ENCODE measurements at places on chromosomes 16 and 17.
A peak's percentile ranks its signal among the peaks of the same experiment; 100 is the strongest.

GRCh38 chr17:28327709-28328108 lies 7.6 kb downstream of the IFT20 start:
- no peak for DNase-seq

DNA sequence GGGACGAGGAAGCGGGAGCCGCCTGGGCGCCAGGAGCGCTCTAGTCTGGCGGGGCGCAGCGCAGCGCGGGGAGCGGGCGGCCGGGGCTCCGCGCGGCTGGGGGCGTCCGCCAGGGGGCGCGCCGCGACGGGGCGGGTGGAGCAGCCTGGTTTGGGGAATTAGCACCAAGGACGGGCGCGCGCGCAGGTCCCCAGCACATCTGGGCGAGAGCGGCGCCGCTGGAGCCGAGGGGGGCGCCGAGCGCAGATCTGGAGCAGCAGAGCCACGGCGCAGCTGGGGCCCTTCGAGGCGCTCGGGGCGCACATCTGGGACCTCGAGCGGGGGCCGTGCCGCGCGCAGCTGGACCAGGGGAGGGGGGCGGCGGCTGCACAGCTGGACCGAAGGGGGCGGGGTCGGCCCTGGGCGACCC lies at the start of gene NXPH3:
Gene NXPH3, plus strand, starts transcription at position 193 of the 409 bp plus-strand sequence. CDS start 349 bp downstream, outside the sequence.
- DNase-seq = no peak

GRCh38 chr17:62070900-62071299 lies 5.8 kb upstream of the MED13 start:
- no peak for DNase-seq

DNA sequence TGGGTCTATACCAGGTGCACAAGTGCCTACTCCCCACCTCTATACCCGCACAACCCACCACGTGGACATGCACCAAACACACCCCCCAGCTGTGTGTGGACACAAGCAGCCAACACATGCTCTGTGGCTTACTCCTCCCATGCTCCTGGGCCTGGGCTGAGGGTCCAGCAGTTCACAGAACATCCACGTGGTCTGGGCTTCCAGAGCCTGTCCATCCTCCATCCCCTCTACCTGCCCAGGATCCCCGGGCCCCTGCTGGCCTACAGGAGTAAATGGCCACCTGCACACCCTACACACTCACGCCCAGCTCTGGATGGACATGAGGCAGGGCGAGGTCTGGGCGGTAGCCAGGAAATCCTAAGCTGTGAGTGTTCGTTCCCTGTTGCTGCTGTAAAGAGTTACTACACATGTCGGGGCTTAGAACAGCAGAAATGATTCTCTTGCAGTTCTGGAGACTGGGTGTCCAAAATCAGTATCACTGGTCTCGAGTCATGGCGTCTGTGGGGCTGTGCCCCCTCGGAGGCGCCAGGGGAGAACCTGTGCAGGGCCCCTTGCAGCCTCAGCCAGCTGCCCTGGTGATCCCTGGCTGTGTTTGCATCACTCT lies 15.0 kb upstream of the RAI1 start:
- DNase-seq = no peak

- DNase-seq = no peak
Observed at GRCh38 chr16:84362471-84362941, 5.8 kb upstream of the ATP2C2 start.

DNA sequence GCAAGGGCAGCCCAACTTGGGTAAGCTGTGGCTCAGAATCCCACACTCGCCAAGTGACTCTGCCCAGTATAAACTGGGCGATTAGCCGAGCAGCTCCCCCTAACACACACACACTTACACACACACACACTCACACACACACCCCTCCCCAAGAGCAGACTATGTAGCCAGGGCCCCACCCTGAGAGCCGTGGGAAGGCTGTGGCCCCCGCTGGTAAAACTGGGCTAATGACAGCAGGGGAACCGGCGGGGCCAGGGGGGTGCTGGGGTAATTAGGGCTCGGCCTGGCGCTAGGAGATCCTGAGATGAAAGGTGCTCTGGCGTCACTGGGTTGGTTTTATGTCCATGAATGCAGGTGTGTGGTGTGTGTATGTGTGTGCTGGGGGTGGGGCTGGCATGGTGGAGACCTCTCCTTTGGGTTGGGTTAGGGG lies 1.1 kb upstream of the THRA start:
- no peak for DNase-seq

DNA sequence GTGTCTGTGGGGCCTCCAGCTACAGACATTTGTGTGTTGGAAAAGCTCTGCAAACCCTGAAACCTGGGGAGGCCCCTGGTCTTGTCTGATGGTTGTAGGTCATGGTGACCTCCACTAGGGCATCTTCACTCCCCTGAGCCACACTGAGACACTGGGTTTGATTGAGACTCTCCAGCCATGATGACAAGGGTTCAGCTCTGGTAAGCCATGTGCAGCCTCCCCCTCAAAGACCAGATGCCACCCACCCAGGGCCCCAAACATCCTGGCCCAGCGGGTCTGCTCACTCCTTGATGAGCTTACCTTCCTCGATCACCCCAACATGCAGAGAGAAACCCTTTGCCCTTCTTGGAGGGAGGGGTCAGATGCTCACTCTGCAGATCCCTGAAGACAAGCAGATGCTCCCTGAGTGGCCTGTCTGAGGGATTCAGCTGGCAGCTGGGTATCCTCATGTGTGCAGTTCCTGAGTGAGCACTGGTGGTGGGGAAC lies 101.6 kb downstream of the METRNL start:
- no peak for DNase-seq

GRCh38 chr17:67324330-67324729 lies 42.0 kb downstream of the PSMD12 start:
- no peak for DNase-seq

- DNase-seq = no peak
Observed at GRCh38 chr16:52994942-52995341, 57.8 kb downstream of the CHD9NB start.

DNA sequence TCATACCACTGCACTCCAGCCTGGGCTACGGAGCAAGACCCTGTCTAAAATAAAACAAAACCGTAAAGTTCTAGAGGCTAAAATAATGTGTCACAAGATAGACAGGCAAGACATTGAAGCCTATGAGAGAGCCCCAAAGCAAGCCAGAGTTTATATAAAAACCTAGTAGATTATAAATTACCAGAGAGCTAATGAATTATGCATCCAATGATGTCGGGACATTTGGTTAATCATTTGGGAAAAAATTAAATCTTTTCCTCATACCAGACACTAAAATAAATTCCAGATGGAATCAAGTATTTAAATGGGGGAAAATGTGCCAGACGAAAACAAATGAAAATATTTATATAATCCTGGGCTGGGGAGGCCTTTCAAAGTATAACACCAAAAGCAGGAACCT lies 24.2 kb downstream of the CCDC40 start:
- DNase-seq = no peak

DNA sequence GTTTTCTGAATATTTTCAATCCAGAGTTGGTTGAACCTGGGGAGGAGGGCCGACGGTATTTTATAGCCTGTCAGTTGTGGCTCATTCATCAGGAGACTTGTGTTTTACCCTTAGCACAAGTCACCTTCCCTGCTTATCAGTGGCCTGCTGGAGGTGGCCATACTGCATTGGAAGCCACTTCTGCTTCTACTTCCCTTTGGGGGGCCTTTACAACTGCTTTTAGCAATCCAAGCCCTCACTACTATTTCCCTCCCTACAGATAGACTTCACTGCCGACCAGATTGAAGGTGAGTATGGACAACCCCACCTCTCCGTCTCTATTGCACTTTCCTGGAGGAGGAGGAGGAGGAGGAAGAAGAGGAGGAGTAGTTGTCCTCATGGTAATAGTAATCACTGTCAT lies 4.4 kb downstream of the MYL4 start:
- no peak for DNase-seq

DNA sequence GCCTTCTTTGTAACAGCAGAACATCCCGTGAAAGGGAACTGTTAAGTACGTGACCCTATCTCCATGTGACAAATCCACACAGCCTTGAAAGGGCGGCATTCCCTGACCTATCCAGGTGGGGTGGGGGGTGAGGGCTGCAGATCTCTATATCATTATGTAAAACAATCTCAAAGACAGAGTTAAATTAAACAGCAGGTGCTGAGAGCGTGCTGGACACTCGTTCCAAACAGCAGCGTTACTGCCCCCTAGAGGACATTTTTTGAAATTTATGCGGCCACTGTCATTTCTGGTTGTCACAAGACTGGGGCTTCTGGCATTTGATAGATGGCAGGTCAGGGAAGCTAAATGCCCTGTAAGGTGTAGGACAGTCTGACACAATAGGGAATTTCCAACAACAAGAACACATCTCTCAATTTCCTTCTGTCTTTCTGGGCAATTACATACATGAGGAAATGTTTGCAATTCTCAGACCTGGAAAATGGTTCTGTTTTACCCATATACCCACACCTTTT lies 6.7 kb upstream of the SLC25A39 start:
- peak; percentile 56 for DNase-seq

- DNase-seq = no peak
Observed at GRCh38 chr16:68732042-68732680, 4.9 kb upstream of the CDH1 start.

GRCh38 chr17:57078274-57078673 lies 6.8 kb upstream of the AKAP1 start:
- no peak for DNase-seq

GRCh38 chr16:52488837-52489289 lies 58.1 kb downstream of the TOX3 start:
- no peak for DNase-seq

GRCh38 chr17:75031972-75032719 lies 14.6 kb downstream of the ATP5PD start:
- no peak for DNase-seq

GRCh38 chr17:2734939-2735338 lies 14.5 kb downstream of the CCDC92B start:
- no peak for DNase-seq

GRCh38 chr17:28078341-28079229 lies 36.1 kb downstream of the NLK start:
- DNase-seq = no peak

- no peak for DNase-seq
Observed at GRCh38 chr16:75138636-75139035, 9.7 kb upstream of the ZFP1 start.

DNA sequence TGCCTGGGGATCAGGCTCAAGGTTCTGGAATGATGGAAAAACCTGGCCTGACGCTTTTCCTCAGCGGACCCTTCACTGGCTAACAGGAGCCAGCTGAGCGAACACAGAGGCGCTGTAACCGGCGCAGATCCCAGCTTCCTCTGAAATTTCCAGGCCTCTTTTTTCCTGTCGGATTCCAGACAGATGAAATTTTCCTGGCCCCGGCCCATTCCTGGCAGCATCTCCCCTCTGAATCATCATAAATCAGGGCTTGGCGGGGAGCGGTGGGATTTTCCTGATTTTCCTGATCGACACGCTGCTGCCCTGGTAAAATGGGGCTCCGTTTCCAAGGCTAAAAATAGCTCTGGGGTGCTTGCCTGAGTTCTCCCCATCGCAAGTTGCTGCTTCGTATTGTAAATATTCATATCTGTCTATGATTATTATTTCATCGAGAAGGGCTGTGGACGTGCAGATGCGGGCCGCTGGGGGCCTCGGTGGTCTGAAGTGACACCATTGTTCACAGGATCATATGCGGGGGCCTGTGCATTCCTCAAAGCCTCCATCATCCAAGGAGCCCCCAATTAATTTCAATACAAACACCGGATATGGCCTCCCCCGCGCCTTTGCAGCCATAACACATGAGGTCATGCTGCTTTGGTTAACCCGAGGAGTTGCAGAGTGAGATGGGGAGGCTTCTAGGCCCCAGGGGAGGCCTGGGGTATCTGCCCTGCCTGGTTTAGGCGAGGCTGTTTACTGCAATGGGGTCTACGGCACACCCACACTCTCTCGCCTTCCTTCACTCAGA lies 45.8 kb upstream of the ETV4 start:
- DNase-seq = no peak

GRCh38 chr17:49260011-49260816 lies 29.6 kb upstream of the PHOSPHO1 start:
- peak; percentile 36 for DNase-seq

GRCh38 chr17:70622368-70623260 lies 453.3 kb downstream of the KCNJ2 start:
- no peak for DNase-seq

DNA sequence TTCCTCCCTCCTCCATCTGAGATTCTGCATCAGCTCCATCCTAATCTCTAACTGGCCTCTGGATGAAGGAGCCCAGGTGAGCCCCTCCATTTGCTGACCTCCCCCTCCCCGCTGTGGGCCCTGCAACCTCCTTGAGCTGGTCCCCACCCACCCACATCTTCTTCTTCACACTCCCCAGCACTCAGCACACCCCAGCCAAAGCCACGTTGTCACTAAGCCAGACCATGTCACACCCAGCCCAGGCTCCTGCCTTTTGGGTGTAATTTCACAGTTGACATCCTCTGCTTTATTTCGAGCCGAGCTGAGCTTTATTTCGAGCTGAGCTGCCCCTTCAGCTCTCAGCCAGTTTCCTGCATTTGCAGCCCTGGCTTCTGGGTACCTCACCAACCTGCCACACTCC lies 282.7 kb upstream of the TNRC6C start:
- DNase-seq = no peak

DNA sequence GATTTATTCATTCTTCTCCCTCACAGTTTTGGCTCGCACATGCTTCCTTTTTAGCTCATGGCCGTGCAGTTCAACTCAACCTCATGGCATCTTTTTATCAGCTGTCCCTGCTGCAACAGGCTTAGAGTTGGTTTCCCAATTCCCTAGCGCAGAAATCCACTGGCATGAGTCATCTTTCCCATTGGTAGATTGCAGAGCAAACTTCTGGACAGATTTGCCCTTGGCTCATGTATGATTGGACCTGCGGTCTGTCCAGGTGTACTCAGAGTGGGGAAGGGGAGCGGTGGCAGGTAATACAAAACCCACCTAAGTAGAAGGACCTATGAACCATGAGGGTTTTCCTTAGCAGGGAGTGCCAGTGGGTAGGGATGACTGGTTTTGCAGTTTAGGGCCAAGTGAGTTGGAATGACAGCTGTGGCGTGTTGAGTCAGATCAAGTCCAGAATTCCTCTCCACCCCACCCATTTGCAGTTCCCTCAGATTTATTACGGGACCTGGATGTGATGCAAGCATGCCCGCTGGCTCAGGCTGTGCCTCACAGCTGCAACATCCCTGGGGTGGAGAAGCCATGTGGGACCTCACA lies 584.7 kb downstream of the WWOX start:
- no peak for DNase-seq

DNA sequence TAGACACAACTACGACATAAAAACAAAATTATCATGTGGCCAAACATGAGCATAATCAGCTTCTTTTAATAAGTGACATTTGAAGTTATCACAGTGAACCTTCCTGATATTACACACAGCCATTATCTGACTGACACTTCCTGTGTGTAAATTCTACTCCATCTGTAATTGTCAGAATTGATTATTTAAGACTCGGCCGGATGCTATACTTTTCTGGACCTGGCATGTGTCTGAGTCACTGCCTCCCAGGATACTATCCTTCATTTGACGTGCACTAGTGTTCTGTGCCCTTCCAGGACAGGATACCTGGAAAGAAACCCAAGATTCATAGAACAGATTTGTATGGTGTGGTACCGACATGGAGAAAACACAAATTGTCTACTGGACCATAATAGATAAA lies 242.0 kb downstream of the HS3ST3A1 start:
- no peak for DNase-seq

Data from stimulated activated CD8-positive, alpha-beta memory T cell treated with anti-CD3 and anti-CD28 coated beads, Interleukin-15, amount 100 ng/mL, for 4 hours (primary cell).